Activated CD8-positive, alpha-beta memory T cell treated with anti-CD3 and anti-CD28 coated beads, Interleukin-2, amount 50 U/mL, for 4 hours (primary cell): ENCODE measurements at places on chromosomes 1 and 21.

- no peak for DNase-seq
Observed at GRCh38 chr1:43445606-43446387, 7.9 kb downstream of the HYI start.

- DNase-seq: no peak
Observed at GRCh38 chr21:36676039-36676950, 22.6 kb upstream of the SIM2 start.

GRCh38 chr1:3454811-3455618 is 550 bp downstream of the ARHGEF16 start:
- no peak for DNase-seq

- DNase-seq: no peak
Observed at GRCh38 chr1:154808909-154809262, 61.2 kb downstream of the KCNN3 start.

DNA sequence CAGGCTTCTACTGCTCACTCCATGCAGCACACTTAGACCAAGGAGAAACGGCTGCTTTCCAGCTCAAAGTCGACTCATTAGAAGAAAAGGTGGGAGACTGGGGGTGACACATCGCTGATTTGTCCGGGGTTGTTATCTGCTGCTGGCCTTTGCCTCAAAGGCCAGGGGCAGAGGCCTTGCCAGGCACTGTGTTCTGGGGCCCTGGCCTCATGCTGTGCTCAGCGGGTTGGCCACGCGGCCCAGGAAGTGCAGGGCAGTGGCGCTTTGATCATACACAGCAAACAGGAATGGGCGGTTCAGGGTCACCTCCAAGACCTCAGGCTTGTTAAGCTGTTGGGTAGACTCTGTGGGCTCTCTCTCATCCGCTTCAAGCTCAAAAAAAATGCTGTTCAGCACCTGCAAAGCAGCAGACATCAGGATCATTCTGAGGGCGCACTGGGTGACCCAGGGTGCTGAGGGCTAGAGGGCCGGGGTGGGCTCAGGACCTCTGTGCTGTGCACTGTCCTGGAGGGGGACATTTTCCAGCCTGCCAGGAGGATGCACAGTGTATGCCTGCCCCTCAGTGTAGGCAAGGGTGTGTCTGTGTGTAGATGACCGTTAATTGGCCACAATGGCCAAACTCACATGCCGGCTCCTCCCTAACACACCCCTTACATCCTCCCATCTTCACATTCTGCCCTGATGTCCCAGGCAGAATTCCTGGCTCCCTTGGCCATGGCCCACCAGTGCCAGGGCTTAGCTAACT is 10.8 kb downstream of the AGT start:
- no peak for DNase-seq

GRCh38 chr1:170204121-170204520 is 58.4 kb downstream of the NTMT2 start:
- DNase-seq: no peak

DNA sequence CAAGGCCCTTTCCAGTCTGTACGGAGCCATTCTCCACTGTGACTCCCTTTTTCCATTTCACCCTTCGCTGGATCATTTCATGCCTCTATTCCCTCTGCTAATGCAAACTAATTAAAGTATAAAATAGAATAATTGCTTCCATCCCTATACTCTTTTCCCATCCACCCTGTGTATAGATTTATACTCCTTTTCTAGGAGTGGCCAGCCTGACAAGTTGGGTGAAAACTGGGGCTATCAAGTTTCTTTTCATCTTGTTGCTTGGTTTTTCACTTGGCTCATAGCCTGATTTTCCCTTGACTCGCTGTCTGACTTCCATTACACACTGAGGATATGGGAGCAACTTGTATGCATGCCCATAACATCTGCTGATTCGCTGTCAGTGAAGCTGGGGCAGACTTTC is 107.0 kb downstream of the PLXNA2 start:
- no peak for DNase-seq

GRCh38 chr1:160745551-160745950 is 6.5 kb downstream of the SLAMF7 start:
- no peak for DNase-seq
